ENCODE measurements at places on chromosomes 13 and 19.

DNA sequence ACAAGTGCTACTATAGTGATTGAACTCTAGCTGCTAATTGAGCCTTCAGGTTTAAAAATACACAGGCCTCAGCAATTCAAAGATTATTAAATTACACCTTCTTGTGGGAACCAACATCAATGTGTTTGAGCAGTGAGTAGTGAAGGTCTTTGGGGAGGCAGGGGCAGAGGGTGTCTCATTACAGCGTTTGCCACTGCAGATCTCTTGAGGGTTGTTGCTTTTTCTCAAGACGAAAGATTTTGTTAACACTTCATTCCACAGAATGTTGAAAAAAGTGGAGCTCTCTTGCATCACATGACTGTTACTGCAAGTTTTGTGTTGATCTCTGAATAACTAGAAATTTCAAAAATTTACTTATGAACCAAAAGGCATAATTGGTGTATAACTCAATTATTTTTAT lies 253.6 kb downstream of the ATP8A2 start:
- no peak for DNase-seq

GRCh38 chr19:38848299-38849146 lies 1.3 kb downstream of the HNRNPL start:
- no peak for DNase-seq

GRCh38 chr13:72205773-72206172 lies 338.8 kb upstream of the DACH1 start:
- DNase-seq, result no peak

DNA sequence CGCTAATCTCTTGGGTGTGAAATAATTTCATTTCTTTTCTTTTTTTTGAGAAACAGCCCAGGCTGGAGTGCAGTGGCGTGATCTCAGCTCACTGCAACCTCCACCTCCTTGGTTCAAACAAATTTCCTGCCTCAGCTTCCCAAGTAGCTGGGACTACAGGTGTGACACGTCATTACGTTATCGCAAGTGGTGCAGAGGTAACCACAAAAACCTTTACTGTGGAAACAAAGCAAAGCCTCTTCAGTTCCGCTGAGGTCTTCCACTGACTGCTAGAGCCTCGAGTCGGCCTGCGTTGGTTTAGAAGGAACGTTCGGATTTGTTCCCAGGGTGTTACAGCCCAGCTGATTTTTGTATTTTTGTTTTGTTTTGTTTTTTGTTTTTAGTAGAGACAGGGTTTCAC lies 2.0 kb upstream of the ZNF784 start:
- DNase-seq, result peak; percentile 62

DNA sequence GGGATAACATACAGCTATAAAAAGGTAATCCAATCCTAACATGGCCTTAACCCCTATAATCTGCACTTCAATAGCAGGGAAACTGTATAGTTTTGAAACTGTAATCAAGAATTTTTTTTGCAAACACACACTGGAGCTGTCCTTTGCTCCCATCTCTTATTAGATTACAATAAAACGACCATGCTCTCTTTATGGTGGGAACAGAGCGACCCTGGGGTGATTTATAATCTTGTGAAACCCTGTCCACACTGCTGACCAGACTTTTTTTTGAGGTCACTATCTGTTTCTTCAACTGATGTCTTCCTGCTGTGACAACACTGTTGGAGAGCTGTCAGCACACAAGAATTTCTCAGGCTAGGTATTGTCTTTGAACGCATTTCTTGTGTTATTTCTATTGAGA lies 35.3 kb downstream of the DACH1 start:
- no peak for DNase-seq

DNA sequence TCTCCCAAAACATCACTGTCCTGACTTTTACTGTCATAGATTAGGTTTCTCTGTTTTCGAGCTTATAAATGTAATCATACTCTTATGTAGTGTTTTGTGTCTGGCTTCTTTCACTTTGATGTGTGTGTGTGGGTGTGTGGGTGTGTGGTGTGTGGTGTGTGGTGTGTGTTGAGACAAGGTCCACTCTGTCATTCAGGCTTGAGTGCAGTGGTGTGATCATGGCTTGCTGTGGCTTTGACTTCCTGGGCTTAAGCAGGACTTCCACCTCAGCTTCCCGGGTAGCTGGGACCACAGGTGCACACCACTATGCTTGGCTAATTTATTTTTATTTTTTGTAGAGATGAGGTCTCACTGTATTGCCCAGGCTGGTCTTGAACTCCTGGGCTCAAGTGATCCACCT lies 59.6 kb downstream of the PDS5B start:
- DNase-seq, result peak; percentile 63

DNA sequence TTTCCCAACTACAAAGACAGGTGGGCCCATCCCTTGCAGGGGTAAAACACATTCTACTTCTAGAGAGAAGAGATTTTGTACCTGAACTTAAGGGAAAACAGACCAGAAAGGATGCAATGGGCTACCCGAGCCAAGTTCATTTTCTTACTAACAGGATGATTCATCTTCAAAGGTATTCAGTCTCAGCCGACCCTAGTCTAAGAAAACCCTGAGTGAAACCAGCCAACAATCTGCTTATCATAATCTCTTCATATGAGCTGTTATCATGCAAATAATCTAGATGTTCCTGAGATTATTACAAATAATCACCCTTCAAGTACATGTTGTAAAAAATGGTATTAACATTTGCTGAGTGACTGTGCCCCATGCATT lies 15.6 kb downstream of the PABPC3 start:
- DNase-seq, result no peak

GRCh38 chr19:2425622-2426581 lies 1.5 kb downstream of the TIMM13 start:
- peak; percentile 55 for DNase-seq

DNA sequence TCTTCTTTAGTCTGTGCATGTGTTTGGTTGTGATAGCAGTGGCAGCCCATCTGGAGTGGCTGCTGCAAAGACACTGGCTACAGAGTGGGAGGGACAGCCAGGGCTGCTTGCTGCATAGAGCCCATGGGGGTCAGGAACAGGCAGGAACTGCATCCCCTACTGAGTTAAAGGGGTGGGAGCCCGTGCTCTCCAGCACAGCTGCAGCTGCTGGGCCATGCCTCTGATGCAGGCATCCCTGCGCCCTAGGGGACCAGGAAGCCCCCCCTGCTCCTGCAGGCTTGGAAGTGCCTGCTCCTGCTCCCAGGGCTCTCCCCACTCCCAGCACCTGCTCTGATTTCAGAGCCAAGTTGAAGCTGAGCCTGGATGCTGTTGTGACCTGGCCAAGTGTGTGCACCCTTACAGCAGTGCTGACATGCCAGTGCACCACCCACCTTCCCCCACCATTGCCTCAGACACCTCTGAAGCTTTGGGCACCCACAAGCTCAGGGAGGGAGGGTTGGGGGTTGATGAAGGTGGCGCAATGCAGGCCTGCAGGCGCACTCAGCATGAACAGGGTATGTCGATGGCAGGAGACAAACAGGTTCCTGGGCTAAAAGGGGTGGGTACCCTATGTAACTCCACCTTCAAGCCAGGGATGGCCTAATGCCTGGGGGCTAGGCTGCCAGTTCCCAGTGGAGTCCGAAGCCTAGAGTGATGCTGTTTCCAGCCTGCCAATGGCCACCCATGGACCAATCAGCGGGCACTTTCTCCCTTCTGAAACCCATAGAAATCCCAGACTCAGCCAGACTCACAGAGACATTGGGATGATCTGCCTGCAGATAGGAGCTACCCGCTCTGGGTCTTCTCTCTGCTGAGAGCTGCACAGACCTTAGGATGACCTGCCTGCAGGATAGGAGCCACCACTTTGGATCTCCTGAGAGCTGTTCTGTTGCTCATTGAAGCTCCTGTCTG lies 919.9 kb upstream of the MIR17HG start:
- DNase-seq, result no peak

- DNase-seq, result no peak
Observed at GRCh38 chr19:44303320-44303719, 1.5 kb downstream of the ZNF235 start.

DNA sequence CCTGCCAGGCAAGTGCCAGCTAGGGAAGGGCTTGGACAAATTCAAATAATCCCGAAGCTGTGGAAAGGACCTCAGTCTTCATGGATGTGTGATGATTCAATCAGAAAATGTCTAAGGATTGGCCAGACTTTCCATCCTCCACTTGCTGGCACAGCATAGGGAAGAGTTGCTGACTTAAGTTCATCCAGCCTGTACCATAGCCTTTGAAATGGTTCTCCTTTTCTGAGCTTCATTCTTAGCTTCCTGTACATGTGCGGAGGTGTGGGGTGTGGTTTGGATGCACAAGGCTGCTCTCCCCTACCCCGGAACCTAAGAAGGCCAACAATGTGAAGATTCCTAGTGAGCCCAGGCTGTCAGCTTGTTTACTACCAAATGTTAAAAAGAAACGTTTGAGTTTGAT lies 959 bp upstream of the IGFL3 start:
- no peak for DNase-seq

- DNase-seq, result no peak
Observed at GRCh38 chr13:97600458-97601075, 166.6 kb downstream of the RAP2A start.

DNA sequence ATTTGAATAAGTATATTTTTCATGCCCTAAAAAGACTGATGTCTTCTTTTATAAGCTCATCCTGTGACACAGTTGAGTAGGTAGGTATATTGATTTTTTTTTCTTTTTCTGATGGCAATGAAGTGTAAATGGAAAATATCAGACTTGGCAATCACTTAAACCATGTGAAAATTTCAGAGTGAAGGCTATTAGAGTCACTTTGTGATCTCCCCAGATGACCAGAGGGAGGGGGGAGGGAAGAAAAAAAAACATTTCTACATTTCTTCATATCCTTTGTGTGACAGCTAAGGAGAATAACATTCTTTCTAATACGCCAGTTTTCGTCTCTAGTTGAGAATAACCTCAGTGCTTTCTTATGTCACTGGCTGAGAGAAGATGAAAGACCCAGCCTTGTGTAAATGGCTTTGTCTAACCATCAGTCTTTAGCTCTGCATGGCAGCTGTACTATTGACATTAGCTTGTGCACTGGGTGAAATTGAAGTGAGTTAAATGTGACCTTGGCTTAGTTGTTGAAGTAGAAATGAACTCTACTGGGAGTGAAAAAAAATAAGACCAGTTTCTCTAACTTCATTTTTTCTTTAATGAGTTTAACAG lies 332.1 kb upstream of the DACH1 start:
- DNase-seq, result no peak

DNA sequence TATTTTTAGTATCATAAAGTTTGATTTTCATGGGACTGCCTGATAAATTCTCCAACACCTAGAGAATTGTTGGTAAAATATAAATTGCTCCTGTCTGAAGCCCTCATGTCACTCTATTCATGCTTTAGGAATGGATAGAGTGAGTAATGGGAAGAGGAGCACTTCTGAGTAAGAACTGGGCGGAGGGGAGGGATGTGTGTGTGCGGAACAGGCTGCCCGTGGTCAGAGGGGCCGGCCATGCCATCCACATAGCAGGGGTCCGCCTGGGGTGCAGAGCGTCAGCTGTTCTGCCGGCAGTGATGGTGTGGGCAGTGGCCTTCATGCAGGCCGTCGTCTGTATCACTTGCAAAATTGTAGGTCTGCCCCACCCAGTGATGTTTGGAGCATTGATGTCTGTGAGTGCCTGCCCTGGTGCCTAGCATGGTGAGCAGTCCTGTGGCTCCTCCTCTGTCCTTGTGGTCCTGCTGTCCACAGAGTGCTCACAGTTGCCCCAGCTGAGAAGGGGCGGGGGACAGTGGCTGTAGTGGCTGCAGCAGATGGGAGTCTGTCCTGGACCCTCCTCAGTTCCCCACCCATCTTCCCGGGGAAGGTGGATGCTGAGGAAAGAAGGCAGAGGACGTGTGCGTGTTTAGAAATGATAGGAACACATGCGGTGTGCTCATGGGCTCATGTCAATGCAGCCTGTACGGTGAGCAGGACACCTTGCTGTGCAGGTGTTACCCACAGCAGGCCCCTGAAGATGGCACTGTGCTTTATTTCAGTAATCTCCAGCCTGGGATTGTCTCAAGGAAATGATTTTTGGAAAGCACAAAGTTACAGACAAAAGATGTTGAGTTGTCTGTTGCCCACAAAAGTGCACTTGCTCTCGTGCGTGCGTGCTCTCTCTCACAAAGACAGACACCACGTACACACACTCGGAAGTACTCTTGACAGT lies 49.4 kb upstream of the TEX29 start:
- DNase-seq, result no peak

DNA sequence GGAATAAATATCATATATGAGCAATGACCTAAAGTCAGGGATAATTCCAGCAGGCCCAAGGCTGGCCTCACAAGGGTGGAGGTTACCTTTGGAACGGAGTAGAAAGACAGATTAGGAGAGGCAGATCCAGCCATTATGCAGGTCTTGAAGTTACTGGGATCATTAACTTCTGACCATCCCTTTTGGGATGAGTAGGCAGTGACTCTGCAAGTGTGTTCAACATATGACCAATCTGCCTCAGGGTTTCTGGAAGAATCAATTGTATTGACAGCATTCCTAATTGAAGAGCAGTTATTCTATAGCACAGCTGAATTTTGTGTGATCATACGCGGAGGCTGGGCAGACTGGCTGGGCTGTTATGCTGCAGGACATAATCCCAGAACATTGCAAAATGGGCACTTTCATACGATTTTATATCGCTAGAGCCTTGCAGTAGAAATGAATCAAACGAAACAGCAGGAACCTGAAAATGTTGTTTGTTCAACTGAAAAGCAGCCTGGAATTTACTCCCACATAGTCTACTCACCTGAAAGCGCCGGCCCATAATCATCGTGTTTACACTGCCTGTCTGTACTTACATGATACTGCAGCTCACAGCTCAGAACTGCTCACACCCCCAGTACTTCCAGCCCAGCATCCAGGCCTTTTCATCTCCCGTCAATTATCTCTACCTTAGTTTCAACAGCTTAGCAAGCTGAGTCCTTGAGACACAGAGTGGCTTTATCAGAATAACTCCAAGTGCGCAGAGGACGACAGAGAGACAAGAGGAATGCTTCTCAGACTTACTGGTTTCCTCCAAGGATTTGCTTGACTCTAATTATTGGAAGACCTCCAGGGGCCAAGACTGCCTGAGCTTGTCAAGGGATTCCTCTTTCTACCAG lies 556.1 kb downstream of the EFNB2 start:
- no peak for DNase-seq

GRCh38 chr13:28743499-28744083 lies 24.8 kb upstream of the SLC46A3 start:
- DNase-seq, result no peak

Data from activated CD8-positive, alpha-beta memory T cell treated with anti-CD3 and anti-CD28 coated beads, Interleukin-2, amount 50 U/mL, for 48 hours (primary cell).